ENCODE measurements at places on chromosomes 16 and 17.

- no peak for DNase-seq
Observed at GRCh38 chr17:72466199-72466598, 345.4 kb downstream of the SOX9 start.

DNA sequence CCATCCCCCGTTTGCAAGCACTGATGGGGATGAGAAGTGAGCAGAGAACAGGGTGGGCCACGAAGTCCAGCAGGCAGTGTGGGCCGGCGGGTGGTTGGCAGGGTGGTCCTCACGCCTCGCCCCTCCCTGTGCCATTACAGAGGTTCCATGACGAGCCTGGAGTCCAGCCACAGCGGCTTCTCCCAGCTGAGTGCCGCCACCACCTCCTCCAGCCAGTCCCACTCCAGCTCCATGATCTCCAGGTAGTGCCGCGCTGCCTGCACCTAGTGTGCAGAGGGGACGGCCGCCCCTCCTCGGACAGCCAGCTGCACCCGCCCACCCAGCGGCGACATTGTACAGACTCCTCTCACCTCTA is 73.0 kb downstream of the SEC14L1 start:
- no peak for DNase-seq

DNA sequence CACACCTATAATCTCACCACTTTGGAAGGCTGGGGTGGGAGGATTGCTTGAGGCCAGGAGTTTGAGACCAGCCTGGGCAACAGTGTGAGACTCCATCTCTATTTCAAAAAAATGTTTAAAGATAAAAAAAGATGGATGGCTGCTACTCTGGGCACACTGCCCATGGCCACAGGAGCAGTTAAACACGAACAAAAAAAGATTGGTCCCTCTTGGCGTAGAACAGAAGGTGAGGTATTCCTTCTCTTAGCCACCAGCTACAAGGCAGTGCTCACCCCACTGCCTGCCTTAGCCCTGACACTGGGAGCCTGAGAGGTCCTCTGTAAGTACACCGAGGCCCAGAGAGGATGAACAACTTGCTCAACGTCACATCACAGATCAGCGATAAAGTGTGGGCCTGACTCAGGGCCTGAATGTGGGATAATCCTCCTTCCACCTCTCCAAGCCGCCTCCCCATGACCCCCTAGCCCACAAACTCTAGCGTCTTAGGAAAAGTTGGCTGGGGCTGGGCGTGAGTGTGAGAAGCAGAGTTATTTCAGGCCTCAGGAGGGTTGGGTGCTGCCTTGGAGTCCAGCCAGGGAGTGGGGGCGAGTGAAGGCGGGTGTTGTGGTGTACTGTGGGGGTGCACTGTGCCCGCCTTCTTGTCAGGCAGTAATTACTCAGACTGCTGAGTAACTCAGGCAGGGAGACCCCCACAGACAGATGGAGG is 2.3 kb upstream of the DPH1 start:
- DNase-seq, result no peak

DNA sequence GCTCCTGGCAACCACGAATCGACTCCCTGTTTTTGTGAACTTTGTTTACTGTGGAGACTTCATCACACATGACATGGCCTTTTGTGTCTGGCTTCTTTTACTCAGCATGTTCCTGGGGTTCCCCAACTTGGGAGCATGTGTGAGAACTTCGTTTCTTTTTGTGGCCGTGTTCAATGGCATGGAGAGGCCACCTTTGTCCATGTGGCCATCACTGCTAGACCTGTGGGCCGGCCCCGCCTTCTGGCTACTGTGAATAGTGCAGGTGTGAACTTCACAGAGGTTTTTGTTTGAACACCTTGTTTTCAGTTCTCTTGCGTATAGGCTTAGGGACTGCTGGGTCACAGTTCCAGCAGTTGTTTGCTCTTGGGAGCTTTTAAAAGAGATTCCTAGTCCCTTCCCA is 5.7 kb upstream of the SLC38A8 start:
- no peak for DNase-seq

DNA sequence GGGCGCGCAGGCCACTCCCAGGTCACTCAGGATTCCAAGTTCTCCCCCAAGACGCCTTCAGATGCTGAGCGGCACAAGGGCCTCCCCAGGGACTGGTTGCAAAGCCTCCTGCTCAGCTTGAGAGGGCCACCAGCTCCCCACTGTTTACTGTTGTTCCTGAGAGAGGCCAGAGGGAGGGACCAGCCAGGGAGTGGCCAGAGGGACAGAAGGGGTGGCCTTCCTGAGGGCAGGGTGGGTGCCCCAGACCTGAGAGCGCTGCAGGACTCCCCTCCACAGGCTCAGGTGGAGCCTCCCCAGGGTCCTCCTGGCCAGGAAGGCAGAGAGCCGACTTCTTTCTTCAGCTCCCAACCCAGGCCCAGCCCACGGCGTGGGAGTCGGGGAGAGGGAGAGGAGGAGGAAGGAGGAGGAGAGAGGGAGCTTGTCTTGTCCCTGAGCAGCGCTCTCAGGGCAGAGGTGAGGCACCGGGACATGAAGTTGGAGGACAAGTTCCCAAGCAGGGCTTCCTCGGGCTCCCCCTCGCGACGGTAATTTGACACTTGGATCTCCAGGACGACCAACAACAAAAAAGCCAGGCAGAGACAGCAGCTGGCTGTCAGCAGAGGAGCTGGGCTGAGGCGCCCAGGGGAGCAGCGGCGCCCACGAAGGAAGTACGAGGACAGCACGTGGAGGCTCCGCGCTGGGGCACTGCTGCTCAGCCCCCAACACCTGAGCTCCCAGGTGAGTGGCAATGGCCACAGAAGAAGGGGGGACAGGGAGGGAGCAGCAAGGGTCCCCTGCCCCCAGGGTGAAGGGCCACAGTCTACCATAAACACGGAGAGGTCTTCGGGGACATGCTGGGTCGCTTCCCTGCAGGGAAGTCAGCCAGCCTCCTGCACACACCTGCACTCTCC is 497 bp downstream of the SMIM5 start:
- no peak for DNase-seq

DNA sequence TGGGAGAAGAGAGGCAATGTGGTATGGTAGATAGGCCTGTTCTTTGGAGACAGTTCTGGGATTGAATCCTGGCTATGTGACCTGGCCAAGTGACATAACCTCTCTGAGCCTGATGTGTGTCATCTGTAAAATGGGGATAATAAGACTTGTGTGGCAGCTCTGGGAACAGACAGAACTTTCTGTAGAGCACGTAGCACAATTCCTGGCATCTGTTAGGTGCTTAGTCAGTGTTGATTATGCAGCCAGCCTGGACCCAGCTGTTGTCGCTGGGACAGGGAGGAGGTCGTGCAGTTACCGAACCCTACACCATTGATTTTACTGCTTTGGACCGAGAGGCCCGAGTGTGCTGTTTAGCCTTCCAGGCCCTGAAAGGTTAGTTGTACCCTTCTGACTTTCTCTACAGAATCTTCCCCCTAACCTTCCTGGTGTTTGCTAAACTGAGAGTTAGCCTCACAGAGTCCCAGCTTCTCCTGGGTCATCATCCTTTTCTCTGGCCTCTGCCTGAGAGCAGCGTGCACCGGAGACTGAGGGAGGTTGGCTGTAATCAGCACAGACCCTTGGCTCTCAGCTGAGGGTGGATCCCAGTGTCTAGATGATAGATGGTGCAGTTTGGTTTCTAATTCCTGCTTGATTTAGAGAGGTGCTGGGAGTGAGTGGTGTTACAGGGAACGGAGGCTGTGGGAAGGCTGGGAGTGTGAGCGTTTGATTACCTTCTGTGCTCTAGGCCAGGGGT is 31.9 kb downstream of the MSI2 start:
- DNase-seq, result no peak

GRCh38 chr17:42547698-42548069 is 5.0 kb upstream of the HSD17B1 start:
- DNase-seq, result no peak

- no peak for DNase-seq
Observed at GRCh38 chr16:89121691-89122321, 28.2 kb downstream of the ACSF3 start.

- no peak for DNase-seq
Observed at GRCh38 chr16:48113001-48113400, 42.8 kb downstream of the ABCC12 start.

- DNase-seq, result no peak
Observed at GRCh38 chr16:84072014-84072413, 29.4 kb upstream of the SLC38A8 start.

DNA sequence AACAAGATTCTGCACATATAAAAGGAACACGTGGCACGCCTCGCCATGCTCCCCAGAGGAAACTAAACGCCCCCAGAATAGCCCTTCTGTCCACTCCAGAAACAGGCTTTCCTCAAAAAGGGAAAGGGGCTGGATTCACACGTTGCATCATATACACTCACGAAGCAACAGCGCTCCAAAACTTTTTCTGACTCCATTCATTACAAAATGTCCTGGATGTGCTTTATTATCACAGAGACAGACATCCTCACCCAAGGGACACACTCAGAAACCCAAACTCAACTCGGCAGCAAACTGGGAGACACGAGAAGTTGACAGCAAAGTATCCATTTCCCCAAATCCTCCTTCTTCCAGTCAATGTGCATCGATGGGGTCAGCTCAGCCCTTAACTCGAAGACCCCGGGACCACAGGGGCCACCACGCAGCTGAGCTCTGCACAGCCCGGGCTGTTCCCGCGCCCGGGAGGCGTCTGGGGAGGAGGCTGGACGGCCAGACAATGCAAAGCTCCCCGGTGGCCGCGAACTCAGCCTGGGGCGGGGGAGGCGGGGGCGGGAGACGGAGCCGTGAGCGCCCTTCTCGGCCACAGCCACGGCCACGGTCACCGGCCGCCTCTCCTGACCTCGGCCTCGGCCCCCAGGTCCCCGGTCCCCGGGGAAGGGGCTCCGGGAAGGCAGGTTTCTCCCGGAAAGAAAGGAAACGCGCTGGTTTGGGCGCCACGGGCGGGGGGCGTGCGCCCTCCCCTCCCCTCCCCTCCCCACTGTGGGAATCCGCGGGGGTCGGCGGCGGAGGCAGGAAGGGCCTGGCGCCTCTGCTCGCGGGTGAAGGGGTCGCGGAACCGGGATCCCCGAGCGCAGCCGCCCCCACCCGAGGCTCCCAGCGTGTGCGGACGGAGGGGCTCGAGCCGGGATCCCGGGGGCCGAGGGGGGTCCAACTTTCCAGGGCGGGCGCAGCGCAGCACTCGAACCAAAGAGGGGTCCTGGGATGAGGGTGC is 1.2 kb downstream of the NXN start:
- no peak for DNase-seq

DNA sequence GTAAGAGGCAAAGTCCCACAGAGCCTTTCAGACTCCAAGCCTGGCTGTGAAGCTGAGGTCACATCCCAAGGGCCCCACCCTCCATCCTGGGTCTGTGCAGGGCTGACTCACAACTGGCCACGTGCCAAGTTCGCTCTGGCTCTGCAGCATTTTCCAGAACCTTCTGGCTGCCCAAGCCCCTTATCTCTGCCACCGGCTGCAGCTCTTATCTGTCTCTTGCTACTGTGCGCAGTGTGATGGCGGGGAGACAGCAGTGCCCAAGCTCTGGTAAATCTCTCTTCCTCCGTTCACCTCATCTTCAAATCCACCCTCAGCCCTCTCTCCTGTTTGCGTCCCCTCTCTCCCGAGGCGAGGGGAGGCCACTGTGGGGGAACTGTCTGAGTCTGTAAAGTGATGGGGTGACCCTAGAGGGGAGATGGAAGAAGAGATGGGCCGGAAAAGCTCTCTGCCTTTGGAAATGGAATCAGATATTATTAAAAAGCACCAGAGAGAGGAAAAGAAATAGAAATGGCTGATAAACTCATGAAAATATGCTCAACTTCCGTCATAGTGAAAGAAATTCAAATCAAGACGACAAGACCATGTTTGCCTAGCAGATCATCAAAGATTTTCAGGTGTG is 162.7 kb upstream of the CDC42EP4 start:
- no peak for DNase-seq

DNA sequence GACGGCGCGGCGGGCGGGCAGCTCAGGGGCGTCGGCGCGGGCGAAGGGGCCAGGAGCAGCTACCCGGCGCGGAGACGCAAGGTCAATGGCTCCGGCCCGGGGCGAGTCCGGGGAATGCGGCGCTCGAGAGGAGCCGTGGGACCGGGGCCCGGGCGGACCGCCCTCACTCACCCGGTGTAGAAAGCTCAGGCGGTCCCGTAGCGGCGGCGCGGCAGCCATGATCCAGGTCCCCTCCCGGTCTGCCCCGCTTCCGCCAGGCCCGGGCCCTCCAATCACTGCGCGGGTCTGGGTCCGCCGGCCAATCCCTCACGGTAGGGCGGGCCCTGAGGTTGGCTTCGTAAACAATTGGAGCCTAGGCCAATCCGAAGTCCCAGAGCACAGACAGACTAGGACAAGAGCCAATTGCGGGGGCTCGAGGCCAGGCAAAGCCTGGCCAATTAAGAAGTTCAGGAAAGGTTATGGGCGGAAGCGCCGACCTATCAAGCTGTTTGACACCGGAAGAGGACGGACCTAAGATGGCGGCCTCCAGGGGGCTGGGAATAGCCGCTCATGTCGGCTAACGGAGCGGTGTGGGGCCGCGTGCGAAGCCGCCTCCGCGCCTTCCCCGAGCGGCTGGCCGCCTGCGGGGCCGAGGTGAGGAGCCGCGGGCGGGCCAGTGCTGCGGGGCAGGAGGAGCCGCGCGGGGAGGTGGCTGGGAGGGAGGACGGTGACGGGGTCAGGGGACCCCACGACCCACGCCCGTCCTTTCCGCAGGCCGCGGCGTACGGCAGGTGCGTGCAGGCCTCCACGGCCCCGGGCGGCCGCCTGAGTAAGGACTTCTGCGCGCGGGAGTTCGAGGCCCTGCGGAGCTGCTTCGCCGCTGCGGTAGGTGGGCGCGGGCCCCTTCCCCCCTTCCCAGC is at the start of the genes NDUFAF8 and TEPSIN:
Gene NDUFAF8 (plus strand): TSS at position 504 of the 899 bp plus-strand sequence. CDS start 46 bp downstream, at position 550.
Gene TEPSIN (minus strand): TSS at position 241 of the 899 bp plus-strand sequence. CDS start 22 bp downstream, at position 219.
- DNase-seq, result no peak

- DNase-seq, result no peak
Observed at GRCh38 chr16:50953290-50953689, 197.8 kb downstream of the SALL1 start.

- no peak for DNase-seq
Observed at GRCh38 chr17:15511142-15511541, 43.7 kb upstream of the CDRT4 start.

DNA sequence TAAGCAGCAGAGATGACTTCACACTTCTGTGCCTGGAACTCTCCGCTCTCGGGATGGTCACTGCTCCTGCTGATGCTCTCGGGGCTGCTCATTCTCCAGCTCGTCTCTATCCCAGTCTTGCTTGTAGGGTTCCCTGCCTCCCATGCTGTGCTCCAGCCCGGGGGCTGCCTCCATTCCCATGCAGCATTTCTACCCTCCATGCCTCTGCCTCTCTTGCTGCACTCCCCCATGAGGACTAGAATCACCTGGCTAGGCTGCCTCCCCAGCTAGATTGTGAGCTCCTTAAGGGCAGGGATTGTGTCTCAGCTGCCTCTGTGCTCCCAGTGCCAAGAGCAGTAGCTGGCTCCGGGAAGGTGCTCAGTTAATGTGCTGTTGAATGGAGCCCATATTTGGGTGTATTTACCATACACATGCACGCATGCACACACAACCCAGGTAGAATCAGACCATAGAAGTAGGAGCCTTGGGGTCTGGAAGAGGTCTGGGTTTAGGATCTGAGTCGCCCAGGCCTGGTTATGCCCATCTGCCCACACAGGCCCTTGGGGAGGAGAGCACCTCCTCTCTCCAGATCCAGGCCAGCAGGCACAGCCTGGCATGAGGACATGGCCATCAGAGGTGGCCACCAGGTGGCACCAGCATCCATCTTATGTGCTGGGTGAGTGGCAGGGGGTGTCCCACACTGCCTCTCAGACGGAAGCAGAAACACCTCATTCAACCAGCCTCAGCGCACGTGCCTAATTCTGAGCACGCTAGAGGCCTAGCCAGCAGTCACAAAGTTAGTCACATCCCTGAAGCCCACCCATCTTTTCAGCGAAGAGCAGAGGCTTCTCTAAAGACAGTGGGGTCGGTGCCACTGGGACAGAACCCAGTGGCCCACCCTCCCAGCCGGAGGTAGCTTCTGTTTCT is 9.3 kb downstream of the GIT1 start:
- DNase-seq, result no peak
